ENCODE measurements at places on chromosomes 5 and 9.

- no peak for DNase-seq
Observed at GRCh38 chr9:116493183-116493860, 193.8 kb upstream of the TRIM32 start.

- DNase-seq = no peak
Observed at GRCh38 chr5:125746917-125747316, 676.3 kb upstream of the GRAMD2B start.

- DNase-seq = no peak
Observed at GRCh38 chr9:95516221-95516733, 494 bp downstream of the PTCH1 start.

DNA sequence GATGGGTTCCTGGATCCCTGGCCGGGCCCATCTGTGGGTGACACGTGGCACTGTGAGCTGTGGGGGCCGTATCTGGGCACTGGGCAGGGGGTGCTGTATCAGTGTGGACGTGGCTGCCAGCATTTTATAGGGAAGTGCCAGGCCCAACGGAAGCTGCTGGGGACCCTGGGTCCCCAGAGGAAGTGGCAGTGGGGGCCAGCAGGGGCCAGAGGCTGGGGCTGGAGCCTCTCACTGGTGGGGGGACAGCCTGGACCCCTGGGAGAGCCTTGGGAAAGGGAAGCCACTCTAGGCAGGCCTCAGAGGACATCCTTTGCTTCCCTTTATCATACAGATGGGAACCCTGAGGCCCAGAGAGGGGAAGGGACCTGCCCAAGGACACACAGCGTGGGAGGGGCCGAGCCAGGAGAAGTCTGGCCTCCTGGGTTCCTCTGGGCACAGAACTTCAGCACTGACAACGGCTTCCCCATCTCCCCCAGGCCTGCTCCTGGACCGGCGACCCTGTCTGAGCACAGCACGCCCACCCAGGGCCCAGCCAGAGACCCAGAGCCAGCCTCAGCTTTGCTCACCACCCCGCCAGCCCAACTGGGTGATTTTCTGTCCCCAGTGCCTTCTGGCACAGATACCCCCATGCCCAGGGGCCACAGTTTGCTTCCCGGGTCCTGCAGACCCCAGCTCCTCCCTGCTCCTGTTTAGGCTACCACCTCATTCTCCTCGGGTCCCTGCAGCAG is 15.5 kb upstream of the LAMC3 start:
- no peak for DNase-seq

- no peak for DNase-seq
Observed at GRCh38 chr9:97046228-97046627, 7.3 kb upstream of the CTSV start.

DNA sequence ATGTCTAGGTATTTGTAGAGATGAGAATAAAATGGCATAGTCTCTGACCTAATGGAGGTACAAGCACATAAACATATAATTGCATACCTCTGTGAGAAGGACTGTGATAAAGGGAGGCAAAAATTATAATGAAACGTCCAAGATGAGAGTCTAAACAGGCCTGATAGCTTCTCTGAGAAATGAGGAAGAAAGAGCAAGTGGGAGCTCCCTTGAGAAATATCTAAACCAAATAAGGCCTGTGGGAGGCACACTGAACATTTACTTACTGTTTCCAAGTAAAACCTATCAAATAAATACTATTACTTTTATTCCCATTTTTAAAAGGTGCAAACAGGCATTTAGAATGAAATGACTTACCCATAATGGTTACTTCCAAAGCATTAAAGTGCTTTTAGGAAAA is 125.6 kb upstream of the PAPPA start:
- no peak for DNase-seq

DNA sequence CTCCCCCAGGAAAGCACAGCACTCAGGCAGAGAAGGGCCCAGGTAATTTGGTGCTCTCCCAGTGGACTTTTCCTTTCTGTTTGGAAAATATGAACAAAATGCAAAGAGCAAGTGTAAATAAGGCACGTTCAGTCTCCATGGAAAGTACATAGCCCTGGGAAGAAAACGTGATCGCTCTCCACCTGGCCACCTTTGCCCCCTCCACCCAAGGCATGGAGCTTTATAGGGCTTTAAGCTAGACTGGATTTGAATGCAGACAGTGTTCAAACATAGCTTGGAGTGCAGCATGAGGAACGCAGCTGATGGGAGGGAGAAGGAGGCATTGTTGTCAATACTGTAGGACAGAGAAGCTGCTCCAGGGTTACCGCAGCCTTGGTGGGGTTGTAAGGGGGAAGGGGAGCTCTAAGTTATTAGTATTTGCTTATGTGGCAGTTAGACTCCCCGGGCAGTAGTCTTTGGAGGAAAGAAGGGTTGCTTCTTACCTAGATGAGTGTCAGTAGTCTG is 500.2 kb downstream of the SPOCK1 start:
- peak; percentile 9 for DNase-seq

- no peak for DNase-seq
Observed at GRCh38 chr5:76401801-76402250, 1.3 kb upstream of the IQGAP2 start.

DNA sequence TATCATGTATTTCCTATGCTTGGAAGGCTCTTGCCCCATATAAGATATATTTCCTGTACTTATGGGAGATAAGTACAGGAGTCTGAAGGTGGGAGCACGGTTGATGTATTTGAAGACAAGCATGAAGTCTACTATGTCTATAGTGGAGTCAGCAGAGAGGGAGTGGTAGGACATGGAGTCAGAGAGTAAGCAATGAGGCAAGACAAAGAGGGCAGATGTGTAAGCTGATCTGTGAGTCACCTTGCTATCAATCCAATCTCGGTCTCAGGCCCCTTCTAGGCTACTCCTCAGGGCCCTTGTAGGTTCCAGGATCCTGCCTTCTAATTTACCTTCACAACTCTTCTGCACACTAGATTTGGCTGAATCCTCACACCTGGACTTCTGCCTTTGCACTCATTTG is 105.5 kb downstream of the MACIR start:
- DNase-seq = no peak

DNA sequence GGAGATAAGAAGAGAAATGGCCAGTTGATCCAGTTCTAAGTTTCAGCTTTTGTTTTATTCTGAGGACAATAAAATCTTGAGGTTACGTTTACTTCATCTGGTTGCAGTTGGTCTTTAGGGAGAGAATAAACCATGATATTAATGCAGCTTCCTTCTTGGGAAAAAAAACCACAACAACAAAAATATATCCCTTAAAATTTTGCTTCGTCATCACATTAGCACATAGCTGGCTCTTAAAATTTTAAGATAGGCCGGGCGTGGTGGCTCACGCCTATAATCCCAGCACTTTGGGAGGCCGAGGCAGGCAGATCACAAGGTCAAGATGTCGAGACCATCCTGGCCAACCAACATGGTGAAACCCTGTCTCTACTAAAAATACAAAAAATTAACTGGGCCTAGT is 86.4 kb downstream of the EQTN start:
- DNase-seq = no peak

DNA sequence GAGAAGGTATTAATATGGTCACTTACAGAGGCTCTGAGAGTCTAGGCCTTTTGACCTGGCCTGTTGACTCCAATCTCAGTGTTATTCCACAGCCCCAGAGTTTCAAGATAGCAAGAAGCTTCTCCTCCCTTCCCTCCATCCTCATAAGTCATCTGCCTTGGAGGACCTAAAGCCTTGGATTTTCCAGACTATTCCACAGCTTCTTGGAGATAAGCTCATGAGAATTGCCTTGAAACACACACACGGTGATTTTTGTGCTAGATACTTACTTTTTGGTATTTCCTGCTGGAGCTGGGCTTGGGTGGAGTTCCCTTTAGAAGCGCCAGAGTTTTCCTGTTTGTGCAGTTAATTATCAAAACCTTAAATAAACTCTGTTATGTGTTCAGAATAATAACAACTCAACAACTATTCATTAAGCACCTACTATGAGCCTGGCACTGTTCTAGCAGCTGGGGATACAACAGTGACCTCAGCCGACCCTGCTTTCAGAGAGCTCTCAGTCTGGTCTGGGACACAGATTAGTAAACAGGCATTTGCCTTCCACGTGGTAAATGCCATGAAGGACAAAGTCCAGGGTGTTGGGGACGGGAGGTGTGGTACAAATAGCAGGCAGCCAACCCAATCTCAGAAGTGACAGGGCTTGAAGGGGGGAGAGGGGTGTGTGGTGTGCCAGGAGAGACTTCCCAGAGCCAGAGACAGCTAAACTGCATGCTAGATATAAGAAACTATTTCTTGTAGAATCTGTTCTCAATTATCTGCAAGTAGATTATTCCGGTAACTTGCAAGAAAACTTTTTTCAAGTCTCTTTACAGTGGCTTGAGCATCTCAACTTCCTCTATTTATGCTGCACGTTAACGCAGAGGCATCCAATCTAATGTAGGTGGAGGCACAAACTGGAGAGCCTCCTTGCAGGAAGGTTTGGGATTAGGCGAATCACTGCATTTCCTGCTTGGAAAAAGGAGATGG is 55.9 kb upstream of the KLF9 start:
- DNase-seq = no peak

- DNase-seq = no peak
Observed at GRCh38 chr5:761854-762710, 22.4 kb downstream of the ZDHHC11B start.

DNA sequence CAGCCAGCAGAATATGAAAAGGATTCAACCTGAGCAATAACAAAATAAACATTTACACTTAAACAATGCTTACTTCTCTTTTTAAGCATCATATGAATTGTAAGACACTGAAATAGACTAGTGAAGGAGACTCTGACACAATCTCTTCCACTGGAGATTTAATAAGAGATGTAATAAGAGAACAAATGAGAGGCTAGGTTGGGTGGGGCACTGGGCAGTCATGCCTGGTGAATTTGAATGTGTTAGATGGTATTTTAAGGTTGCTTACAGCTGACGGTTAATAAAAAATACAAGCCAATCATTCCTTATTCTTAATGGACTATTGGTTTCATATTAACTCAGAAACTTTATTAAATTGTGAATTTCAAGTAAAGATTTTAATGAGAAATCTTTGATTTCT is 105.9 kb upstream of the TARS1 start:
- DNase-seq = no peak

DNA sequence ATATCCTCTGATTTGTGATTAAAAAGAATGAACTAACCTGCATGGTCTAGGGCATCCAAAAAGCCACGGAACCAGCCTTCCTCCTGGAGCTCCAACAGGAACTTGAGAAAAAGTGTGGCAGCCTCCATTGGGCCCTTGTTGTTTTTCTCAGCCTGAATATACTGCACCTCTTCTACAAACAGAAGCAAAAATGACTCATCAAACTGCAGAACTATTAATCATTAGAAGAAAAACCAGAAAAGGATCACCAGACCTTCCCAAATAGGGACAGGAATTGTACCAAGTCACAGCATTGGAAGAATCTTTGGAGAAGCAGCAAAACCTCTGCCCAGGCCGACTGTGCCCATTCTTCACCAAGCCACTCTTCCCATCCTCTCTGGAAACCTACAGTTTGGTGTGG is 25.2 kb downstream of the RIGI start:
- no peak for DNase-seq

DNA sequence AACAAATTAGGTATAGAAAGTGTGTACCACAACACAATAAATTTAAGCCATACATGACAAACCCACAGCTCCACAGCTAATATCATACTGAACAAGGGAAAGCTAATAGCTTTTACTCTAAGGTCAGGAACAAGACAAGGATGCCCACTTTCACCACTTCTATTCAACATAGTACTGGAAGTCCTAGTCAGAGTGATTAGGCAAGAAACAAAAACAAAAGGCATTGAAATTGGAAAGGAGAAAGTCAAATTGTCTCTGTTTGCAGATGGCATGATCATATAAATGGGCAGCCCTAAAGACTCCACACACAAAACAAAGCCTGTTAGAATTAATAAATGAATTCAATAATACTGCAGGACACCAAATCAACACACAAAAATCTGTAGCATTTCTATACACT is 548.8 kb downstream of the CTNND2 start:
- DNase-seq = no peak

GRCh38 chr5:33984671-33985124 is at the start of gene SLC45A2:
Gene SLC45A2, minus strand, starts transcription at chr5:33984693. Its CDS starts 110 bp downstream, at chr5:33984583.
- peak; percentile 97 for DNase-seq

GRCh38 chr9:107484117-107484723 is 5.3 kb downstream of the KLF4 start:
- DNase-seq = peak; percentile 88

GRCh38 chr5:146527785-146528184 is 11.8 kb upstream of the GPR151 start:
- no peak for DNase-seq

DNA sequence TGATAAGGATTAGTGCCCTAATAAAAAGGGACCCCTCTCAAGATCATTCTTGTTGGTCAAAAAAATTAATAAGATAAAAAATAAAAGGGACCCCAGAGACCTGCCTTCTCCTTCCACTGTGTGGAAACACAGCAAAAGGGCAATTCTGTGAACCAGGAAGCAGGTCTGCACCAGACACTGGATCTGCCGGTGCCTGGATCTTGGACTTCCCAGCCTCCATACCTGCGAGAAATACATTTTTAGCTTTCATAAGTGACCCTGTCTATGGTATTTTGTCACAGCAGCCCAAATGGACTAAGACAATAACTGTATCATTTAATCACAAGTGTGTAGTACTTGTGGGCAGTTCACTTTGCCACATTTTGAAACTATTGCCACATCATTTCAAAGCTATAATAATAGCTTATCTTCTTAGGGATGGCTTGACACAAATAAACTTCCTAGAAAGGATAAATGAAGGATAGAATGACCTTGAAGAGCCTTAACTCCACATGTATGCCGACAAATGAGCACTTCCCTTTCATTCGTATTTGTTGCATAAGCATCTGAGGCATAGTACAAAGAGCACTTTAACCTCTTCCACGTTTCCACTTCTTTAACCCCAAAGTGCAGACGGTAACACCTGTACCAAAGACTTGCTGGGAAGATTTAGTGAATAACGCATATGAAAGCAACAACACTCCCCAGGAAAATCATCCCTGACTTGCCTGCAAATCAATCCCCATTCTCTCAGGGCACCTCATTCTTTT is 336.5 kb downstream of the RFX3 start:
- DNase-seq = no peak

DNA sequence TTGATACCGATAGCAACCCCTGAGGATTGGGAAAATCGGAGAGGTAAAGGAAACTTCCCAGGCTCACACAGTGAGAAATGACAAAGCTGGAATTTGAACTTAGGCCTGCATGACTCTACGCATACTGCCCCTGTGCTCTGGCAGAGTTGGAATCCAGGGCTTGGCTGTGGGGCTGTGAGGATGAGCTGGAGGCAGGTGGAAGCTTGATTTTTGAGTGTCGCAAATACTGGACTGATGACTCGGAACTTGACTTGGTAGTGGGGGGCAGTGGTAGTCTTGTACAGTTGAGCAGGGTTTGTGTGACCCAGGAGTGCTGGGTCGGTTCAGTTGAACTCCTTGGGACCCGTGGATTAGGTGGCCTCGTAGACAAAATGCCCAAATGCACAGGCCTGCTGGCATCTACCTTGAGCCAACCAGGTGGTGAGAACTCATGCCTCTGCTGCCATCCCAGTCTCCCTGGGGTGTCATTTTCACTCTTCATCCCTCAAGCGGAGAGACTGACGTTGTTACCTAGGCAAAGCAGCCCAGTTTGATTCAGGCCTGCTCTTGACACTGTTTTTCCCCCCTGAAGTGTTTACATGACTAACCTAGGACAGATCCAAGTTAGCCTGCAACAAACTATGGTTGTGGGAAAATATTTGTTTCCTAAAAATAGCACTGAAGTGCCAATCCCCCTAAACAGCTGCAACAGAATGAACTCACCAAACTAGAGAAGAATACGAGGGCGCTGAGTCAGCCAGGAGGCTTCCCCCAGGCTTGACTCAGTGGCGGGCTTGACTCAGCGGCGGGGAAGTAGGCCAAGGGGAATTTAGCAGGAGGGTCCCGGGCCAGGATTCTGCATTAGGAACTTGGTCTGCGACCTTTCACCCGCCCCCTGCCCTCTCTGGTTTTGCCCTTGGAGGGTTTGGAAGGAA is 45.7 kb upstream of the ORM1 start:
- no peak for DNase-seq

All from SK-MEL-5 (cell line).